NCI-H1105 treated with DMSO at 0.1 percent for 48 hours (cell line): ENCODE measurements at places on chromosomes 6 and 20.

DNA sequence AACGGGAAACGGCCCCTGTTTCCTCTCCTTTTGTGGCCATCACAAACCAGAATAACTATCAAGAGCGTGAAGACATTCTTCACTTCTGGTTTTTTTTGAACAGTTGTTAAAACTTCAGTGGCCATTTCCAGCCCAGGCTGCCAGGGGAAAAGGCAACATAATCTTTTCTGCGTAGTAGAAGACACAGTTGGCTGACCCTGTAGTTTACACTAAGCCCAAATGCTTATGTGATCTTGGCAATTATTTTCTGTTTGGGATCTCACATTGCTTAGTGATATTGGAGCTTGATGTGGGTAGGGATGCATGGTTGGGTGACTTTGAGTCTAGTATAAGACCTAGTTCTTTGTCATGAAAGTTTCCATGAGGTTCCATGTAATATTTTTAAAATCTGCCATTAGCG is 449.4 kb upstream of the CDH4 start:
- DNase-seq, result no peak

GRCh38 chr6:142874676-142875075 is 70.3 kb downstream of the HIVEP2 start:
- no peak for DNase-seq

DNA sequence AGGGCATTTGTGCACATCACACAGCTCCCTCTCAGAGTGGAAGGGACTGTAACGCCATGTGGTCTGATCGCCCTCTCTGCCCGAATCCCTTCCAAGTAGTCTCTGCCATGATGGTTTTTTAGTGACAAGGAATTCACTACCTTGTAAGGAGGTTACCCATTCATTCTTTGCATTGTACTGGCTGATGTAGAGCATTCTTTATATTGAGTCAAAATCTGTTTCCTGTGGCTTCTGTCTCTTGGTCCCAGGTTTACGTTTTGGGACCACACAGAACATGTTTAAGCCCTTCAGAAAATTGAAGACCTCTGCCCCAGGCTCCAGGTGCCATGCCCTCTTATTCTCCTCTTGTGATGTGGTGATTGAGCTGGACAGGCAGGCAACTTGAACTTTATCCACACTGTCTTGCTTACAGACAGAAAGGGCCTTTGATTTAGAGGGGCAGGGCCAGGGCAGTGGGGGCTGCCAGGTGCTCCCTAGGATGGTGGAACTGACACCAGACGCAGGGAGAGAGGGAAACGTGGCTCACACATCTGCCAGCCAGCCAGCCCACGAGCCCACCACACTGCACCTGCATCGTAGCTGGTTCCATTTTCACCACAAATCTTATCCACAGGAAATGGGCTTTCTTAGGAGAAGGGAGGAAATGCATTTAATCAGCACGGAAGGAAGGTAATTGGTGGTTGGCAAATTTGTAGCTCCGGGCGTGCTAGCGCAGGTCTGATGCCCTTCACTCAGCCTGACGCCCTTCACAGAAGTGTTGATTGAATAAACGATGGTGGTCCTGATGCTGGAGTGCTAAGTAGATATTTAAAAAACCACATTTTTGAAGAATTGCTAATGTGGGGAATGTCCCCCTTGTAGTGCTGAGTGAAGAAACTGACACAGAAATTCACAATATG is 78.2 kb downstream of the TCP11 start:
- DNase-seq, result no peak

- no peak for DNase-seq
Measured at GRCh38 chr6:169775321-169775720, 23.9 kb downstream of the ERMARD start.

- no peak for DNase-seq
Measured at GRCh38 chr6:145244349-145245100, 490.8 kb downstream of the EPM2A start.

DNA sequence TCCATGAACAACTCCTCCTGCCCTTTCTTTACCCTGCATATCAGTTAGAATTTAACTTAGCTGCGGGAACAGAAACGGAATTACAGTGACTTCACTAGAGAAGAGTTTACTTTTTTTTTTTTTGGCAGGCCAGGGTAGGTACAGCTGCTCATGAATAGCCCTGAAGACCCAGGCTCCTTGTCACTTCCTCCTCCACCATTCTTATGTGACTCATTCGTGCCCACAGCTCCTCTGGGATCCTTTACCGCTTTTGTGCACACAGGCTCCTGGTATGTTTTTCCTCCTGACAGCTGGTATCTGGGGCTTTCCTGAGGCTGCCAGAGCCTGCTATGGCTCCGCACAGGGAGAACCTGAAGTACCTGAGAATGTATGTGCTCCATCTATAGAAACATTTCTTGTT is 3.9 kb upstream of the KCNS1 start:
- no peak for DNase-seq

GRCh38 chr6:38518511-38519304 is 121.0 kb downstream of the BTBD9 start:
- DNase-seq, result no peak

GRCh38 chr6:145865595-145865994 is 51.0 kb upstream of the FBXO30 start:
- no peak for DNase-seq
